ENCODE measurements at places on chromosomes 7 and 10.

- no peak for DNase-seq
Observed at GRCh38 chr10:115214829-115215228, 121.7 kb downstream of the ATRNL1 start.

- DNase-seq, result no peak
Observed at GRCh38 chr7:48389977-48390376, 218.7 kb downstream of the ABCA13 start.

DNA sequence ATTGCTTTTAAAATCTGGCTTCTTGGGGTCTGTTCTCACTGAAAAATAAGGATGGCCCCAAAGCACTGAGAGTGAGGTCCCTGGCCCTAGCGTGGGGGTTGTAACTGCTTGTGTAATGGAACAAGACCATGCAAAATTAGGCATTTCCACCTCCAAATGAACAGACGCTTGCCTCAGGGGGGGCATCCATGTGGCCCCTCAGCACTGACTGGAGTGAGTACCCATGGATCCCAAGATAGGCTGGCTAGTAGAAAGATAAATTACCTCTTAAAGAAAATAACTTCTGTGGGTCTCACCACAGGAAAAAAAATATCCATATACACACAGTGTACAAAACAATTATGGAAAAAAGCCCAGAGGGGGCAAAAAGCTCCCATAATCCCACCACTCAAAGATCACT, 15.2 kb upstream of the CPA1 start:
- no peak for DNase-seq

DNA sequence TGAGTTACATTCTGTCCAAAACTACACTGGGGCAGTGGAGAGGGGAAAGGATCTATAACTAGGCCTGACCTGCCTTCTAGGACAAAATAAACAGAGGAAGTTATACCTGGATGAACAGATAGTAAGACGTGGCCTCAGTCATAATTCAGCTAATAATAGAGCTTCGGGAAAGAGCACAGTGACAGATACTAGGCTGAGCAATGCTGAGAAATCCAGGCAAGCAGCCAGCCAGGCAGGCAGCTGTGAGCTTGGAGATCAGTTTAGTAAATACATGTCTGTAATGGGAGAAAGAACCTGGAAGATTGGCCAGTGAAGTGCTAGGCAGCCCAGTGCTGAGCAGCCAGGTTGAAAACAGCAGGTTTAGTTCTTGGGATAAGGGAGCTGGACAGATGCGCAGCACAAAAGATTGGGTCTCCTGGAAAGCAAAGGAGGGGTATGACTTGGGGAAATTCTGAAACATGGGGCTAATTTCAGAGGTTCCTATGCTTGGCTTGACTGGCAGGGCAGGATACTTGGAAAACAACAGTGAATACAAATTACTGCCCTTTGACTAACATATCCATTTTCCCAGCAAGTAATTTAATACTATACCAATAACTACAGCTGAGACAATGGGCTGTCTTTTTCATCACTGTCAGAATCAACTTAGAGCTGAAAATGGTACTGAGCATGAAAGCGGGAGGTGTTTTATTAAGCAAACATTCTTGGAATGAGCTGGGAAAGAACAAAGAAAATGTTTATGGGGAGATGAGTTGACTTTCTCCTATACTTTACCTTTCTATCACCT, 140.8 kb downstream of the DGKB start:
- peak; percentile 86 for DNase-seq

DNA sequence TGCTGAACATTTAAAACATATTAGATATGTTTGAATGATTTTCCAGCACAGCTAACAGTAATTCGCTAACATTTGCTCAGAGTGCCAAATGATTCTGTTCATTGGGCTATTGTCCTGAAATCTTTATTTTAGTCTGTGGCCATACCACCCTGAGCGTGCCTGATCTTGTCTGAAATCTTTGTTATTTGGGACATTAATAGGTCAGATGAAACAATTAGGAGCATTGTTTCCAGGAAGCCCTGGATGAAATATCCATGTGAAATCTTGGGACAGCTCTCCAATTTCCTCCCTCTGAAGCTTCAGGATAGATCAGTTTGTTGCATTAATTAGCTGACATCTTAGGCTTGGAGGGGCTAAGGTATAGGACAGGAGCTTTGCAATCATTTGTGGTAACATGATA, 512.0 kb downstream of the KIF20B start:
- DNase-seq, result no peak

DNA sequence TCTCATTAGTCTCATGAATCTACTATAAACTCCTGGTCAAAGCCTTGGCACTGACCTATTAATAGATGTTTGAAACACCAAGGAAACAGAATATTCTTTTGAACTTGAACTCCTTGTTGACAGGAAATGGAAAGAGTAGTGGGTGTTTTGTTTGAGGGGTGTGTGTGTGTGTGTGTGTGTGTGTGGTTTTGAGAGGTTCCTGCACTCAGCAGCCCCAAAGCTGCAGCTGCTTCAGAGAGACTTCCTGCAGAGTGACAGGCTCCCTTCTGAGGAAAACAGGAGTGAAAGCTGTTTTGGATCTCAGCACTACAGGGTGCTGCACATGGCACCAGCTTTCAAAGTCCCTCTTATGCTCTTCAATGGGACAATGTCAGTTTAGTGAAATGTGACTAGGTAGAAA, 546.5 kb upstream of the STEAP1 start:
- DNase-seq, result no peak

- DNase-seq, result no peak
Observed at GRCh38 chr7:6106140-6106904, 75.1 kb downstream of the ANKRD61 start.

DNA sequence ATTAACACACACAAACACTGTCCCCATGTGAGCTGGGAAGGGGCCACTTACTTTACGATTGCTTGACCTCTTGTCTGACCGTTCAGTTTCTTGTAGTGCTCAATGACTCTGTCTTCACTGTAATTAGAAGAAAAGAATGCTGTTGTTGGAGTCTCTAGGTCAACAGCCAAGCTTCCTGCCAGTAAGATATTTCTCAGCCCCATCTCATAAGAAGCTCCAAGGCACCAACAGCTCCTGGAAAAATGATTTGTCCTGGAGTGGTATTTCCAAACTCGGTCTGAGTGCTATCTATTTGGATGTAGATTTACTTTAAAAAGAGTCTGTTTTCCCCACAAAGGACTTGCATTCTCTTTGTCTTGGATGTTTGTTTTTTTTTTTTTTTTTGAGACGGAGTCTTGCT, 153.7 kb downstream of the PRPF18 start:
- no peak for DNase-seq

DNA sequence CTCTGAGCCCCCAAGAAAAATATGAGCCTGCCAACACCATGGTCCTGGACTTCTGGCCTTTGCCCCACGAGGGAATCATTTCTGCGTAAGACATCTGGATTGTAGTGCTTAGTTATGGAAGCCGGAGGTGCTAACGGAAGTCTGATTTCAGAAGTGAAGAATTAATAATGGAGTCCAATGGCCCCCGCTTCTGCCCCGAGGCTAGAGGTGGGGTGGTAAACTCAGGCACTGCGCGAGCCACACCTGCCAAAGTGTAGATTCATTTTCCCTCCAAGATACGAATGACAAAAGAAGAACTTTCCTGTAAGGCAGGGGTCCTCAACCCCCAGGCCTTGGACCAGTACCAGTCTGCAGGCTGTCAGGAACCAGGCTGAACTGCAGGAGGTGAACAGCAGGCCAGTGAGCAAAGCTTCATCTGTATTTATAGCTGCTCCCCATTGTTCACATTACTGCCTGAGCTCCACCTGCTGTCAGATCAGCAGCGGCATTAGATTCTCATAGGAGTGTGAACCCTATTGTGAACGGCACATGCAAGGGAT, 22.3 kb downstream of the CNPY1 start:
- no peak for DNase-seq

DNA sequence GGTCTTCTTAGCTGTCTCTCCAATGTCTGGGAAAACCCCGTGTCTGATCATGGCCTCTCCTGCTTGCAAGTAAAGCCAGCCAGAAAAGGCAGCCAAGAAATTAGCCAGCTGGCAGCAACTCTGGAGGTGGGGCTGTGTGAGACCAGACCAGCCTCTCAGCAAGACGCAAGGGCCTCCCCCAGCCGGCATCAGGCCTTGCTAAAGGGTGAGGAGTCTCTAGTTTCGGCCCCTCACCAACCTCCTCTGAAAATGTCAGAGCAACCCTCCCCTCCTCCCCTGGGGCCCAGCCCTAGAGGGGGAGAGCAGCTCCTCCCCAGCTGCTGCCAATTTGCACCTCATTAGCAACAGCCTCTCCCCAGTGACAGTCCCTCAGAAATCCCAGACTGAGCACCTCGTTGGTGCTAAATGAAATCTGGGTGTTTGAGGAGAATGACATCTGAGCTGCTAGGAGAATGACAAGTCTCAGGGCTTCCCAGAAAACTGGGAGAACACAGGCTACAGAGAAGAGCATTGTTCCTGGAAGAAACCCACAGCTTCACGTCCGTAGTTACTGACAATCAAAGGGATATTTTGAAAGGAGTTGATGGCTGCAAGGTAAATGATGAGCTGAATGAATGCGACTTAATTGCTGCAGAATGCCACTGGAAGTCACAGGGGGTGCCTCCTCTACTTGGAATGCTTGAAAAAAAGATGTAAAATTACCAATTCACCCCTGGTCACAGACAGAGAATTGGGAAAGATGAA, 25.9 kb downstream of the DGKI start:
- DNase-seq, result peak; percentile 23

DNA sequence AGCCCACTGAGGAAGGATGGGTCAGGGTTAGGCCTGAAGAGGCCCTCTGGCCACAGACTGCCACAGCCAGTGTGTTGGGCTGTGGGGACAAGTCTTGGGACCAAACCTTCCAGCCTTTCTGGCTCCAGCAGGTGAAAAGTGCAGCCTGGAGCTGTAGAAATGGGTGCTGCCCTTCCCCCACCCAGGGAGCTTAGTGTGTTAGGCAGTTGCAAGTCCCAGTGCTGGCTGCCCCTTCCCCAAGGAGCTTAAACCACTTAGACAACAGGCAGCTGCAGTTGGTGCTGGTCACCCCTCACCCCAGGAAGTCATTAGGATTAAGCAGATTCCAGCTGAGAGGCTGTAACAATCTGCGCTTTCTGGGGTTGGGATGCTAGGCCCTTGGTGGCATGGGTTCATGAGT, 563.3 kb downstream of the NRG3 start:
- DNase-seq, result no peak

DNA sequence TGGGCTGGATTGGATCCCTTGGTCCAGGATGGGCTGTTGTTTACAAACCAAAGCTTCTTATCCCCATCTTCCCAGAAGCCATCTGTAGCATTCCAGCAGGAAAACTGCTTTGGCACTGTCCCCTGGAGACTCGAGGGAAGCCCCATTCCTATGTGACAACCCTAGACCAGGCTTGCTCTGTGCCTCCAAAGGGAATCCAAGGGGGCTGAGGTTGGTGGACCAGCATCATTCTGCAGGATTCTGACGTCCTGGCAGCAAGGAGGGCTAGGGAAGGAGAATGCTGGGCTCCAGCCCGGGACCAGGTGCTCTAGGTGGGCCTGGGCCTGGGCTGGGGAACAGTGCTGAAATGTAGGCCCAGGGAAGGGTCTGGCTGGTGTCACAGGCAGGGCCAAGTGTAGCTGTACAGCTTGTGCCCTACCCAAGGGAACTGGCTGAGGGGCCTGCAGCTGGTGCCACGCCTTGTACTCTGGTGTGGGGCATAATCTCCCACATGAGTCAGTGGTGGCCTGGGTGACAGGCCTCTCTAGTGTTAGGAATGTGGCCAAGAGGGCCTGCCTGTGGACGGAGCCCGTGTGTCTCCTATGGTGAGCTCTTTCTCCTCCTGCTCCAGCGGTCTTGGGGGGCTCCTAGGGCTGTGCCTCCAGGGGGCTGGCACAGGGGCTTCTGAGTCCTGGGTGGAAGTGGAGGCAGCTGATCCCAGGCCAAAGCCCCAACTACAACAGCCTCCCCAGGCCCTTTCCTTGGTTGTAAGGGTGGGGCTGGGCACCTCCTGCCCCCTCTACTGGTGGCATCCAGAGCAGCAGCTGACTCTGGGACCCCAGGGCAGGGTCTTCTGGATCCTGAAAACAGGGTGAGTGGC, 25.2 kb downstream of the TRIM8 start:
- peak; percentile 91 for DNase-seq

DNA sequence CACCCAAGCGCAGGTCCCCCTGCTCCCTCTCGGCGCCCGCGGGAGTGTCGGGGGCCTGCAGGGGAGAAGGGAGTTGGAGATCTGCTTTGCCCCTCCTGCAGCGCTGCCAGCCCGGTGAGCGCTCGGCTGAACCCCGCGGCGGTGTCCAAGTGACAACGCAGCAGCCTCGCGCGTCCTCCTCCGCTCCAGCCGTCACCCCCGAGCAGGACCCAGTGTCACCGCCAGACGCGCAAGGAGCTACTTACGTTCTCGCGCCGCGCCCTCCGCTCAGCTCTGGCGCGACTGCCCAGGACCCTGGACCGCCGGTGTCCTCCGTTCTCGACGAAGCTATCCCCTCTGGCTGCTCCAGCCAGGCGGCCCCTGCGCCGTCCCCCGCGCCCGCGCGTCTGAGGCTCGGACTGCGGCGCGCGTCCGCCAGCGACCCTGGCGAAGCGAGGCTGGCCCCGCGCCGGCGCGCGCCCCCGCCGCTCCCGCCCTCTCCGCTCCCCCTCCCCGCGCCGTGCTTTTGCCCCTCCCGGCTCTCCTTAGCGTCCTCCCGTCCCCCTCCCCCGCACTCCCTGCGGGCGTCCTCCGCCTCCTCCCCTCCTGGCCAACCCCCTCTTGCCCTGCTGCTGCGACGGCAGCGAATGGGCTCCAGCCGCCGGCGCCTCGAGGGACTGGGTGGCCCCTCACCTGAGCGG, at the start of gene NRCAM:
NRCAM (minus strand) TSS at position 439 of the 680 bp plus-strand sequence. CDS start 216,372 bp downstream, outside the sequence.
- DNase-seq, result no peak

DNA sequence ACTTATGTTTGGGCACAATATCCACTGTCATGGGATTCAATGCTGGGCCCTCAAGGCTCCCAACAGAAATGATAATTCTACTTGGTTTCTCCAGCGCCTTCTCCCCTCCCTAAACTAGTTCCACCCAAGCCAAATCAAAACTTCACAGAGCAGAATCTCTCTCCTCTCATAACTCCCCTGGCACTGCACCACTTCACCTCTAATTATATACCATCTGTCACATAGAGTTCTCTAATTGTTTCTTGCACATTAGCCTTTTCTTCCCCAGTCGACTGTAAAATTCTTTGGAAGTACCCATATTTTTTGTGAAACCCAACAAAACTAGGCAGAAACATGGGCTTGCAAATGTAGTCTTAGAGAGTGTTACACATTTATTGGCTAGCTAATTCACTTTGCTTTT, 8.1 kb downstream of the SGMS1 start:
- DNase-seq, result no peak

- DNase-seq, result no peak
Observed at GRCh38 chr7:80097756-80098155, 36.9 kb upstream of the GNAI1 start.

GRCh38 chr10:123568751-123569150, 97.4 kb upstream of the GPR26 start:
- no peak for DNase-seq

- no peak for DNase-seq
Observed at GRCh38 chr7:130309986-130310385, 17.0 kb downstream of the CPA4 start.

DNA sequence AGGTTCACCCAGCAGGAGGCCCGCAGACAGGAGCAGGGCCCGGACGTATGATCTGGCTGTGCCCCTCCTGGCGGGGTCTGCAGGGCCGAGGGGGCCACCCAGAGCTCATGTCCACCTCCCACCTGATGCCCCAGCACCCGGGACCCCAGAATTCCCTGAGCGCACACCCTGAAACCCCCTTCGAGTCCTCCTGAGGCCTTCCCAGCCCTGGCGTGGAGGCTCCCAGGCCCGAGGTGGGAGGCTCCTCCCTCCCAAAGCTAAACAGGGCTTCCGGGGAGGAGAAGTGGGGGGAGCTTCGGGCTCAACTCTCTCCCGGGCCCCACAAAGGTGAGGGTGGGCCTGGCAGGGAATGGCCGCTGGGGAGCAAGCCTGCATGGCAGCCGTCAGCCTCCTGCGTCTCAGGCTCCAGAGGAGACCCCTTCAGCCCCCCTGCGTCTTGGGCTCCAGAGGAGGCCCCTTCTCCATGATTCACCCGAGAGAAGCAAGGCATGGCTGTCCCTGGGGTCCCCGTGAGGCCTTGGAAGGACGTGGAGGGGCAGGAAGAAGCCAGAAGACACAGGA, 30.2 kb downstream of the MICALL2 start:
- DNase-seq, result no peak
